Activated CD4-positive, alpha-beta T cell treated with anti-CD3 and anti-CD28 coated beads for 1 hour (primary cell): ENCODE measurements at places on chromosomes 5 and 9.

DNA sequence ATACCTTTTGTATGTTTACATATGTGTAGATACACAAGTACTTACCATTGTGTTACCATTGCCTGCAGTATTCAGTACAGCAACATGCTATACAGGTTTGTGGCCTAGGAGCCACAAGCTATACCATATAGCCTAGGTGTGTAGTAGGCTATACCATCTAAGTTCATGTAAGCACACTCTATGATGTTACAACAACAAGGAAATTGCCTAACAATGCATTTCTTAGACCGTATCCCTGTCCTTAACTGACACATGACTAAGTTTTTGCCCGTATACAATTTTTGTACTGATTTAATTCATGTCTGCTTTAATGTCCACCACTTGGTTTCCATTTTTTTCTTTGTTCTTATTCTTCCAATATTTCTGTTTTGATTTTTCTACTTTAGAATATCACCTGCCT lies 18.5 kb downstream of the TNPO1 start:
- DNase-seq, result no peak

GRCh38 chr5:57173319-57174127 lies at the start of gene GPBP1:
TSS of gene GPBP1 (plus strand) at chr5:57174059. CDS start at chr5:57214131, 40,072 bp downstream.
- DNase-seq, result peak; percentile 98

DNA sequence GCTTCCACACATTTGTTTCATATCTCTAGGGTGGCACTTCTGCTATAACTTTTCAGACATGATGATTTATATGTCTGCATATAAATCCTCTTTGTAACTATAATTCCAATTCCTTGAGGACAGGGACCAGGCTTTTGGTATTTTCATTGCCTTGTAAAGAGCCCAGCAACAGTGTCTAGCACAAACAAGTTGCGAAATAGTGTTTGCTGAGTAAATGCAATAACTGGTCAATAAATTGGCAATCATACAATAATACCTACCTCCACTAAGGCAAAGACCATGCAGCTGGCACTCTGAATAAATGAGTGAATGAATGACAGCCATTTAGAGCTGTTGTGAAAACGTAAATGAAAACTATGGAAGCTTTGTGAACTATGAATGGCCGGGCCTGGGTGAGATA lies 564.0 kb upstream of the ZNF462 start:
- DNase-seq, result no peak

DNA sequence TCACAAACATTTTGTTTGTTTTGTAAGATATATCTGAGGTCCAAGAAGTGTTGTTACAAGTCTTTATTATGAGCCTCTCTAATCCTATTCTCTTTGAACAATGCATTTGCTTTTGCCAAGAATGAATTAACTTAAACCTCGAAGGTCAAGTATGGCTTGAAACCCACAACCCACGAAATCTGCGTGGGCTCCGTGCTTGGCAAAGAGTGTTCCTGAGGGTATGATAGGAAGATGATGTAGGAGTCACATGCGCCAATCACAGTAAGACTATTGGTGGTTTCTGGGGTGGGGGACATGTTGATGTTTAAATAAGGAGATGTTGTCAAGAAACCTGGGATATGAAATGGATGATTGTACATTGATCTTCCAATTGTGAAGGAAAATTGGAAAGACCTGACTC lies 330.8 kb upstream of the RFX3 start:
- DNase-seq, result no peak

DNA sequence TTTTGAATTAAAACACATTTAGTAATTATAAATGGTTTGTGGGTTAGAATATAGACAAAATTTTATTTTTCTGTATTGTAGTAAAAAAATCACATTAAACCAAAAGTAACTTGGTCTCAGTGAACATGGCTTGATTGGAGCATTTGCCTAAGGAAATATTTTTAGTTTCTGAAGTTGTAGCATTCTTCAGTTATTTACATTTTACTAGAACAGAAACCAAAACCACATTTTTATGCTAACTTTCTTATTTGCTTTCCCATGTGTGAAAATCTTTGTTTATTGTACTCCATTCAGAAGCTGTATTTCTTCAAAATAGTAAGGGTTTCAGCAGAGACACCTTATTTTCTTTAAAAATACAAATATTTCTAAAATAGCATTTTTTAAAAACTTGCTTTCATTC lies 129.9 kb downstream of the SGCD start:
- DNase-seq, result no peak

GRCh38 chr9:34070606-34071324 lies 22.1 kb upstream of the UBAP2 start:
- no peak for DNase-seq

- DNase-seq, result no peak
Measured at GRCh38 chr5:123721675-123722276, 209.8 kb downstream of the CSNK1G3 start.

- DNase-seq, result no peak
Measured at GRCh38 chr5:14204785-14205321, 61.7 kb downstream of the TRIO start.

DNA sequence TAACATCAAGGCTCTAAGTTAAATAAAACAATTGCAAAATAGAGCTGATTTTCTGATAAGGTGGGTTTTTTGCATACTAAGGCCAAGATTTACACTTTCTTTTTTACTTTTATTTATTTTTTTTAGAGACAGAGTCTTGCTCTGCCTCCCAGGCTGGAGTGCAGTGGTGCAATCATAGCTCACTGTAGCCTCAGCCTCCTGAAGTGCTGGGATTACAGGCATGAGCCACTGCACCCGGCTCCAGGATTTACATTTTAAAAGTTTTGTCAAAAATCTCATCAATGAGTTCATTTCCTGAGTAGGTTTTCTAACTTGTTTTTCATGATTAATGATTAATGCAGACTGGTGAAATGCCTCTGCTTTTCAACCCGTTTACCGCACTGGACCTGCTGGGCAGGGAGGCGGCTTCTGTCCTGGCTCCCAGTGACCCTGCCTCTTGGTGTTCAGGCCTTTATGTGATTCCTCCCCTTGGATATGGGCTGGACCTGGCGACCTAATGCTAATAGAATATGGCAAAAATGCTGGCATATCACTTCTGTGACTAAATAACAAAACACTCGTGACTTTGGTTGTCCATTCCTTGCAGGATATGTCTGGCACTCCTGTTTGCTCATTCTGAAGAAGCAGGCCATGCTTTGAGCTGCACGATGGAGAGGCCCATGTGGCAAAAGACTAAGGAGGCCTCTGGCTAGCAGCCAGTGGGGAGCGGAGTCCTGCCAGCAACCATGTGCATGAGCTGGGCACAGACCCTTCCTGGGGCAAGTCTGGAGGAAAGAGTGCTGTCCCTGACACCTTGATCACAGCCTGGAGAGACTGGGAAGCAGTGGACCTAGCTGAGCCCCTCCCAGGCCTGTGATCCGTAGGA lies 72.2 kb upstream of the PTCH1 start:
- DNase-seq, result no peak

DNA sequence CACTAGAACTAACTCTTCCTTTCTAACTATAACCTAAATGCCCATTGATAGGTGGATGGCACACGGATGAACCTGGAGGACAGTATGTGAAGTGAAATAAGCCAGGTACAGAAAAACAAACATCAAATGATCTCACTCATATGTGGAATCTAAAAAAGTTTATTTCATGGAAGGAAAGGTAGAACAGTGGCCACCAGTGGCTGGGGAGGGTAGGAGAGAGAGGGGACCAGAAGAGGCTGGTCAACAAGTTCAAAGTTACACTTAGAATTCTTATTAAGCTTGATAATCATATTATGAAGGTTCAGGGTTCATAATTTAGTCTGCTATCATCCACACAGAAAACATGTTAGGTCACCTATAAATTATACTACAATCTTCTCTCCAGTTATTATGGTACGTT lies 107.6 kb upstream of the SLC12A2 start:
- DNase-seq, result no peak

DNA sequence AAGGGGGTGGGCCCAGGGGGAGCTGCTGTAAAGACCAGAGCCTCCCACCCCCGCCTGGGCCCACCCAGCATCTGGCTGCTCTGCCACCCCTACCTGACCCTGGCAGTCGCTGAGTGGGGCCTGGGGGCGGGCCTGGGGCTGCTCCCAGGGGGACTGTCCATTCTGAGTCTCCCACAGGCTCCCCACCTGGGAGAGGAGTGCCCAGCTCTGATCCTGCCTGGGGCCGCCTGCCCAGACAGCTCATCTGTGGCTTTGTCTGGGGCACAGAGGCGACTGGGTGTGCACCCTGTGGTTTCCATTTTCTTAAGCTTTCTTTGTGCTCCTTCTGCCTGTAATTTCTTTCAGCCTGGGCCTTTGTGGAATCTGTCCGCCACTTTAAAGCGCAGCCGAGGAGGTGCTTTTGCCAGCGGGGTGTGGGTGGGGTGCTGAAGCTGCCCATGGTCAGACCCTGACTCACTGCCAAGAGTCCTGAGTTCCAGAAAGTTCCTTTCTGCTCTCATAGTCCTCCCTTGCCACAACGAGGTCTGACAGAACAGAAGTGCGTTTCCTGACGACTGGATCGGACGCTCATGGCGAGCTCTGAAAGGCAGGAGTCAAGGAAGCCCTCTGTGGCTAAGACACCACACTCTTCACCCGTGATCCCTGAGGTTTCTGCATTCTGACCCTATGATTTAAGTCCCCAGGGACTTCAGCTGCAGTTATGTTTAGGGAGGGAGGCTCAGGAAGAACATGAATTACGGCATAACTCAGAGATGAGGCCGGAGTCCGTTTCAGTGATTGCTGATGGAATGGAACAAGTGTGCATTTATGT lies 225.0 kb downstream of the FANCC start:
- DNase-seq, result no peak

- DNase-seq, result no peak
Measured at GRCh38 chr9:106993603-106994002, 130.6 kb downstream of the ZNF462 start.

DNA sequence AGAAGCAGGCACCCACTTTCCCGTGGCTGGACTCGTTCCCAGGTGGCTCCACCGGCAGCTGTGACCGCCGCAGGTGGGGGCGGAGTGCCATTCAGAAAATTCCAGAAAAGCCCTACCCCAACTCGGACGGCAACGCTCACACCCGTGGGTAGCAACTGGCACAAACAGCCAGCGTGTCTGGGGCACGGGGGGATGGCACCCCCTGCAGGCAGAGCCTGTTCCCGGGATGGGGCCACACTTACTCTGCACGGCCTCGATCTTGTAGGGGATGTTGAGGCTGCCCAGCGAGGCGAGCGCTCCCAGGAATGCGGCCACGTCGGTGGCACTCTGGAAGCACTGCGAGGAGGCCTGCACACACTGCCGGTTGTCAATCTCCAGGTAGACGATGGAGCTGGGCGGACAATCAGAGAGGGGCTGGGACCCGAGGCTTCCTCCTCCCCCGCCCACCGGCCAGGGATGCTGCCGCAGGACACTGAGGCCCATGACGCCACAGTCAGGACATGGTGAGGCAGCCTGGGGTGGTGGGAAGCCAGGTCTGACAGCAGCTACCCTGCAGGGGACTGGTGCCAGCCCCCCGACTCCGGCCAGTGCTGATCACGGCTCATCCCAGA lies 20.2 kb upstream of the SEC16A start:
- DNase-seq, result no peak

GRCh38 chr5:58967597-58968281 lies 384.9 kb downstream of the RAB3C start:
- DNase-seq, result no peak

DNA sequence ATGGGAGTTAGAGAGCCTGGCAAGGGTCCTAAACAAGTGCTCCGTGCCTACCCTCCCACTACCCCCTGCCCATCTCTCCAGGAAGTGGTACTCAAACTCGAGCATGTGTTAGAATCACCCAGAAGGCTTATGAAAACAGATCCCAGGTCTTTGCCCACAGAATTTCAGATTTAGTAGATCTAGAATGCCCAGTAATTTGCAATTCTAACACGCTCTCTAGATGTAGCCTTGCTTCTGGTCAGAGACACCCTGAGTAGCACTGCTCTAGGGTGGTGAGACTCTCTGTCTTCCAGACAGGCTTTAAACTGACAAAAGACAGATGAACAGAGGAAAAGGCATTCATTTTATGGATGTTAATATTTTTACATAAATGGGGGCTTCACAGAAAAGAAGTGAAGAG lies 20.7 kb upstream of the ERMP1 start:
- DNase-seq, result no peak

- DNase-seq, result no peak
Measured at GRCh38 chr5:107216587-107216986, 454.1 kb downstream of the EFNA5 start.

DNA sequence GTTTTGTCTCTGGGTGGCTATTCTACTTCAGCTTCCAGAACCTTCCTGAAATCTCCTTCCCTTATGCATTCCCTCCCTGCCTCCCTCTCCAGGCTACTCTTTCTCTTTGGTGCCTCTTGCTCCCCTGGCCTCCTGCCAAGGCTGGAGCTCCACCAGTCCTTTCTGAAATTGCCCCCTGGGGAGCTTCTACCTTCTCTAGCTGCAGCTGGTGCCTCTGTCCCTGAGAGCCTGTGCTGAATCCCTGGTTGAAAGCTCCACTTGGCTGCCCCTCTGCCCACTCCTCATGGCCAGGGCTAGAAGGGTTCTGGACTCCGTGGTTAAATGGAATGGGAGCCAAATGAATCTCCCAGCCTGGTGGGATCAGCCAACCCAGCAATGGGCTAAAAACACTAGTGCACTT lies 80.1 kb downstream of the COL15A1 start:
- no peak for DNase-seq

GRCh38 chr9:134188386-134189144 lies 24.2 kb upstream of the RNU6ATAC start:
- DNase-seq, result no peak

GRCh38 chr5:118377420-118377819 lies 610.9 kb downstream of the DTWD2 start:
- DNase-seq, result no peak

GRCh38 chr9:115171921-115172388 lies 54.0 kb upstream of the TNC start:
- no peak for DNase-seq

DNA sequence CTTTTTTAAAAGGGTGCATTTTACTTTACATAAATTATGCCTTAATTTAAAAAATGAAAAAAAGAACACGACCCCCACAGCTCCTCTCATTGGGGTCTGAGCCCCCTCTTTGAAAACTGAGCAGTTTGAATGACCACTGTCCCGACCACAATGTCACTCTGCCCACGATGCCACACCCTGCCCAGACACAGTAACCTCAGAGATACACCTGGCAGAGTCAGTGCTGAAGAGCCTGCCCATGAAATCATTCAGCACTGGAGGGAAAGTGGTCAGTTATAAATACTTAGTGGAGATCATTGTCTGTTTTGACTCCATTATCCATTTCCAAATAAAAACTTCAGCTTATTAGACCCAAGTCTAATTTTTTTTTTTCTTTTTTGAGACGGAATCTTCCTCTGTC lies 49.3 kb downstream of the DNAJC21 start:
- DNase-seq, result no peak

GRCh38 chr9:18800579-18800978 lies 232.4 kb downstream of the SAXO1 start:
- no peak for DNase-seq

DNA sequence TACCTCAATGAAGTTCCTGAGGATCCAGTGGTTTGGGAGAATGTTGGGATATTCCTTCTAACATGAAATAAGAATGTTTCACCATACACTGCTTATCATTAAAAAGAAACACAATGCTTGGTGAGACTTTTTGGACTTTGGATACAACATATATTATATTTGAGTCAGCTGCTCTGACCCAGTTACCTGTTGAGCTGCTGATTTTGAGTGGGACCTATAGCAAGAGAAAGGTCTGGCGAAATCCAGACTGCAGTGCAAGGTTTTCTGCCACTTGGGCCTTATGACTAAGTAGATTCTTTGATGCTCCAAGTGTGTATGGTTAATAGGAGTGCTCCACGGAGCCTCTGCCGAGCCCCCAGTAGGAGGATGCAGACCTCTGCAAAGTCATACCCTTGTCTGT lies 10.0 kb upstream of the RALGPS1 start:
- no peak for DNase-seq
